SK-MEL-5 (cell line): ENCODE measurements at places on chromosomes 11 and 22. TPM values are rescaled to one million over a fixed set of nuclear protein-coding genes. Genes with fewer than 3 reads are reported as not detected.
A peak's percentile ranks its signal among the peaks of the same experiment; 100 is the strongest.

FOLR3 gene
- total RNA-seq: not detected in 2 replicates

FCHSD2 gene
- 7.8 and 8.2 TPM in 2 replicates for total RNA-seq

GRCh38 chr11:48108231-48109045 is 108.2 kb upstream of the OR4B1 start:
- no peak for DNase-seq

DNA sequence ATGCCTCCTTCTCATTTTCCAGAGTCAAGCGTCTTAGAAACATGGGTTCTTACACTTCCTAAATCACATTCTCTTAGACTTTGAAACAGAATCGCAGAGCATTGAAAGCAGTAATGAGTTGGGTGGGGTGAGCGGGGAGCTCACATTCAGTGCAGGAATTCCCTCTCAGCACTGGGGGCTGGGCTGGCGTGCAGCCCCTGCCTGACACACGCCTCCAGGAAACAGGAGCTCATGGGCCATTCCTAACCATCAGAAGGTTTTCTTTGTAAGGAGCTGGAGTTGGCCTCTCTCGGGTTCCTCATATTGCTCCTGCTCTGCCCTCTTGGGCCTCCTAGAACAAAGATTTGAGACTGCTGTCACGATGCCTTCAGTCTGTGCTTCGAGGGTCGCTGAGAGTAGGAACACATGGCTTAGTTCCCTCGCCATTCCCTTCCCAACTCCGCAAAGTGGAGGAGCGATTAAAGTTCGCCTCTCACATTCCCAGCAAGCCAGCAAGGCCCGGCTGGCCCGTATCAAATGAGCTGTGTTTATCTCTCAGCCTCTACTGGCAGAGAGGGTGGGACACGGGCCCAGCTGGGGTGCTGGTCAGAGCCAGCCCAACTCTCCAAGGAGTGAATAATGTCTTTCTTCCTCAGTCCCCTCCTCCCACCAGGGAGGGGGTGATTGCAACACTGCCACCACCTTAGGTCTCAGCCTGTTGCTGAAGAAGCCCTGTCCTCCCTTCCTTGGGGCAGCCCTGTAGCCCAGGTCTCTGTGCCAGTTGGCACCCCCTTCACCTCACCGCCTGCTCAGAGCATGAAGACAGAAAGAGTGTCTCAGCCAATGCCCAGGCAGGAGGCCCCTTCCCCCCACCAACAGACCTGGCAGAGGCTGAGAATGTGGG is 10.4 kb downstream of the CHRDL2 start:
- DNase-seq: no peak

CRACR2B gene
- not detected in 2 replicates for total RNA-seq

CTSF gene
- total RNA-seq: 35.2 and 43.1 TPM in 2 replicates

DNA sequence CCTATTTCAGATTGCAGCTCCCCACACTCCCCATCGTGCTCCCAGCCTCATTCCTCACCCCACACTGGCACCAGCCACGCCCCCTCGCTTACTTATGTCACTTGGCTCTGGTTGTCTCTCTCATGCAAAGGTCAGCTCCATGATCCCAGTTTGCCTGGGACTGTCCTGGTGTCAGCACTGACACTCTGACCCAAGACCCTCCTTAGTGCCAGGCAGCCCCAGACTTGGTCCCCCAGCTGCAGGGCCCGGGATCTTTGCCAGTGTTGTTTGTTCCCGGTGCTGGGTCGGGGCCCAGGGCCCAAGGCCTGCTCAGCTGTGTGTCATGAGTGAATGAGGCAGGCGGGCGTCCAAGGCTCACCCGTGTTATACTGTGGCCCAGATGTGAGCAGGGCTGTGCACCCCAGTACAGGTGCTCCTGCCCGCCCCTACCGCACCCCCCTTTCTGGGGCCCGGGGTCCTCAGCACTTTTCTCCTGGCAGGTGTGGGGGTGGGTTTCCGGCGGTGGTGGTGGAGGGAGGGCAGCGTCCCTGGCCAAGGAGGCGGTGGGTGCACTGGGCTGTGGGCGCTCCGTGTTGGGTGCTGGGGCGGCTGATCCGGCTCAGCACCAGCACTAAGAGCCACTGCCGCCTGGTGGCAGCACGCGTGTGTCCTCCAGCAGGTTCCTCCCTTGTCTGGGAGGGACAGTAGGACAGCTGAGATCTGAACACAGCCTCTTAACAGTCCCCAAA is 19.5 kb downstream of the IL17REL start:
- peak; percentile 71 for DNase-seq

GRCh38 chr11:118735203-118735602 is 55.8 kb upstream of the TREH start:
- DNase-seq: no peak

JRKL gene
- total RNA-seq: 4.2 and 4.9 TPM in 2 replicates

RNF215 gene
- 12.2 and 14.2 TPM in 2 replicates for total RNA-seq

- DNase-seq: no peak
Measured at GRCh38 chr11:68231621-68232020, 18.5 kb upstream of the KMT5B start.

DNA sequence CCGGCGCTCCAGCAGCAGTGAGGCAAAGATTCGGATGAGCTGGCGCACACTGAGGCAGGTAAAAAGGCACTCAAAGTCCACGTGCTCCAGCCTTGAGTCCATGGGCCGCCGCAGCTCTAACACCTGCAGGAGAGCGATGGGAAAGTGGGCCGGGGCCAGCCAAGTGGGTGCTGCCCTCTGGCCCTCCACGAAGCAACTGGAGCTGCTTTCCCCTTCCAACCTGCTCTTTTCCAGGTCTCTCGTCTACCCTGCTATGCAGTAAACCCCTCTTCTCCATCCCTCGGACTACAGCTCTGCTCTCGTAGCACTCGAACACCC is 20.0 kb downstream of the RPL27A start:
- no peak for DNase-seq

GRCh38 chr22:20741634-20742581 is 32.0 kb upstream of the SERPIND1 start:
- DNase-seq: peak; percentile 65

DNA sequence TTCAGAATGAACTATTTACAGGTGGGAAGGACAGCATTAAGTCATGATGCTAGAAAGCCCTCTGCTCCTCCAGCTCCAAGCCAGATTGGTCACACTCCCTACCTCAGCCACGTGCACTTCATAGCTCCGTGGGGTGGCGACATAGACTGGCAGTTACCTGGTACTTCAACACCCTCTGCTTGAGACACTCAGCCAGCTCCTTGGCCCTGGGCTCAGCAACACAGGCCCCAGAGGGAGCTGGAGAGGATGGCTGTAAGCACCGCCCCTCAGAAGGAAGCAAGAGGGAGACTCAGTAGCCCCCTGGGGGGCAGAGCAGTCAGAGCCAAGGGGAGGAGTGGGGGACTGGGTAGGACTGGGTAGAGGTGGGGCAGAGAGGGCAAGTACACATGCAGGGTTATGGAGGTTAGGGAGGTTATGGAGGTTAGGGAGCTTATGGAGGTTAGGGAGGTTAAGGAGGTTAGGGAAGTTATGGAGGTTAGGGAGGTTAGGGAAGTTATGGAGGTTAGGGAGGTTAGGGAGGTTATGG is 102.1 kb upstream of the BID start:
- no peak for DNase-seq

HBG2 gene
- 1.4 and 4.4 TPM in 2 replicates for total RNA-seq

TRIM48 gene
- total RNA-seq: 2.4 and 3.0 TPM in 2 replicates

DNA sequence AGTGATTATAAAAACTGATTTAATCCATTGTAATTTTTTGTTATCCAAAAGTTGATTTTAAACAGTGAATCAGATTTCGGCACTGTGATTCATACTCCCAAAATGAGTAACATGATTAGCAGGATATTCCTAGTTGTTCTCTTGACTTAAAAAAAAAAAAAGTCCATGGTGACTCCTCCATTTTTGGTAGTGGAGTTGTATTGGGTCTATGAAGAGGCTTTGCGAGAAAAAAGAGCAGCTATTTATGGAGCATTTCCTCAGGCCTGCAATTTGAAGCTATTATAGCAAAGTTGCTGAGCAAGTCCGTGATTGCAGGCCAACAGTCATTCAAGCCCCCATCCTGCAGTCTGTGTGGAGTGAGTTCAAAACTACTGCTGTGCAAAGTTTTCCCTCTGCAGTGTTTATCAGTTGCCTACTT is 28.8 kb downstream of the YAP1 start:
- peak; percentile 15 for DNase-seq

DNA sequence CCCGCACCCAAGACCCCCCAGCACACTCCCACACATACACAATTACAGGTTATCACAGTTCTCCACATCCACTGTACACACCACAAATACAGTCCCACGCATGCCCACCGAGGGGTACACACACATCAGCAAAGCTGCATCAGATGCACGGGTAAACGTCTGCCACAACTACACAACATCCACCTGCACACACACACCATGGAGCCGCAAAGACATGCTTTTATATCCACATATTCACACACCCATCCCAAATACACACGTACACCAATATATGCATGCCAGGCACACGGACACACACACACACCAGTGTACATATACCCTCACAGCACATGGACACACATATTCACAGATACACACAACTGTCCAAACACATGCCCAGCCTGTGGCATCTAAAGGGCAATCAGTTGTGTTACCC is 5.4 kb upstream of the KCNJ4 start:
- no peak for DNase-seq

PUS3 gene
- 15.5 and 15.6 TPM in 2 replicates for total RNA-seq

DNA sequence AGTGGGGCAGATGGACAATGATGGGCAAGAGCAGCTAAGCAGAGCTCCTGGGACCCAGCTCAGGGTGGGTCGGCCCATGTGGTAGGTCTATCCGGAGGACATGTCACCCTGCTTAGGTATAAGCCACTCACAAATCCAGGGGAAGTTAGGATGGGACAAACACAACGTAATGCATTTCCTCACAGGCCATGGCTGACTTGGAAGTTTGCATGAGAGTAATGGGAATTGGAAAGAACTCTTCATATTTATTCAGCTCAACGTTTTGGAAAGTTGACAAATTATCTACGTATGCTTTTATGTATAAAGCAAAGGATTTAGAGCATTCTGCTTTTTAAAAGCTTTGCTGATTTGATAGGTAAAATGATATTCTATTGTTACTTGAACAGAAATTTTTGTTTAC is 74.9 kb downstream of the SMCO4 start:
- DNase-seq: no peak

OVCH2 gene
- total RNA-seq: not detected in 2 replicates

GRCh38 chr11:86769219-86769618 is 31.1 kb upstream of the PRSS23 start:
- DNase-seq: no peak

DNA sequence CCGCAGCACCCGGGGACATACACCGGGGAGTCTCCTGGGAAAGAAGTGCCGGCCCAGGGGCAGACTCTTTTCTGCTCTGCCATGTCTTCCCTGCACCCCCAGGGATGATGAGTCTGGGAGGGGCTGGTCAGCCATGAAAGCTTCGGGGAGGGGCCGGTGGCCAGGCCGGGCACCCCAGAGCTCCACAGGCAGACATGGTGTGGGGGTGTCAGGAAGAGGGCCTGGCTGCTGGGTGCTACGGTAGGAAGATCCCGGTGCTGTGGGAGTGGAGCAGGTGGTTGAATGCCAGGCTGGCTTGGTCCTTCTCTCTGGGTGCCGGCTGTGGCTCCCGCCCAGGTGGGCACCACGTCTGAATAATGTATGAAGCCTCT is 17.4 kb downstream of the LSP1 start:
- DNase-seq: no peak

OTOG gene
- total RNA-seq: not detected in 2 replicates

DNA sequence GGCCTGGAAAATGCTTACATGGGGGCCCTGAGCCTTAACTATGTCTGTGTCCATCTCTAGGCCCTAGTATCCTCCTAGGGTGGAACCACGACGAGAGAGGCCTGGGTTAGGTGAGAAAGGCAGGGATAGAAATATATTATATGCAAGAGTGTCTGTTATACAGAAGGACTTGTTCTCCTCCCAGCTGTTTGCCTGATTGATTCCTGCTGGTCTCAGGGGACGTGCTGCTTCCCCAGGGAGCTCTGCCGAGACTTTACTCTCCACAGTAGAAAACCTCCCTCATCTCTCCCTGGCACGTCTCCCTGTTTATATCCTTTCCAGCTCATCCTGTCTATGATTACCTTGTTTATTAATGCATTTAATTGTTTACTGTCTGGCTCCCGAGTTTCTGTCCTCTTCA is 132.6 kb downstream of the MIAT start:
- no peak for DNase-seq
